Activated CD4-positive, alpha-beta T cell treated with anti-CD3 and anti-CD28 coated beads, Interleukin-2, amount 50 U/mL, for 48 hours (primary cell): ENCODE measurements at places on chromosomes 16 and 17.

DNA sequence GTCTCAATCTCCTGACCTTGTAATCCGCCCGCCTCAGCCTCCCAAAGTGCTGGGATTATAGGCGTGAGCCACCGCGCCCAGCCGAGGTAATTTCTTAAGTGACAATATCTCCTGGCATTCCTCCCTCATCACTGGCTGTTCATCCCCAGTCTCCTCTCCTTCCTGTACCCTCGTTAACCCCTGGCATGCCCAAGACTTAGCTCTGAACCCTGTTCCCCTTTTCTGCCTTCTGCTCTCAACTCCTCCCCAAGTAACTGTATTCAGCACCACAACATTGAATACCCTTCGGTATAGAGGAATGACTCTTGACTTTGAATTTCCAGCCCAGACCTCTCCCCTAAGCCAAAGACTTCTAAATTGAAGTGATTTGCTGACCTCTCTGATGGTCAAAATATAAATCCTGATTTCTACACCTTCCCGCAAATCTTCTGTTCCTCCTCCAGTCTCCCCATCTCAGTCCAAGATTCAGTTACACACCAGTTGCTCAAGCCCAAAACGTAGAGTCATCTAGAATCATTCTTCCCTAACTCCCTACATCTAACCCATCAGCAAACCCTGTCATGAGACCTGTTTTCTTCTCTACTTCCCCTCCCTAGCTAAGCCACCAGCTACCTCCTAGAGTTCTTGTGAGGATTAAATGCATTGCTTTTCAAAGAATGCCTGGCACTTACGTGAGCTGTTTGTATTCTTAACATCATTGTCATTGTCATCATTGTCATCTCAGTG is 14.8 kb downstream of the PMP22 start:
- no peak for DNase-seq

DNA sequence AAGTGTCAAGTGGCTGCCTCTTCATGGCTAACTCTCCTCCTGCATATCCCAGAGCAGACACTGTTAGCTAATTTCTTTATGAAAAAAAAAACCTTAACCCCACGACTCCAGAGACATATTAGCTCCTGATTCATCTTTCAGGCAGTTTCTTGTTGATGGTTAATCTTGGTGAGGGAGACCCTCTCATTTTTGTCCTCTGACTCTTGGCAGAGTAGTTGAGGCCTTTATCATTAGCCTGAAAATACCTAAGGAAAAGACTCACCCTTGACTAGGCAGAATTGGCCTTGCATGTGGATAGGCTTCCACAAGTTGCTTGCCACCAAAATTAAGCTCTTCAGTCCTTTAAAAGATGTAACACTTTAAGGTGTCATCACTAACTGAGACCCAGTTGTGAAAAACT is 4.0 kb downstream of the CRYBA1 start:
- DNase-seq, result no peak

DNA sequence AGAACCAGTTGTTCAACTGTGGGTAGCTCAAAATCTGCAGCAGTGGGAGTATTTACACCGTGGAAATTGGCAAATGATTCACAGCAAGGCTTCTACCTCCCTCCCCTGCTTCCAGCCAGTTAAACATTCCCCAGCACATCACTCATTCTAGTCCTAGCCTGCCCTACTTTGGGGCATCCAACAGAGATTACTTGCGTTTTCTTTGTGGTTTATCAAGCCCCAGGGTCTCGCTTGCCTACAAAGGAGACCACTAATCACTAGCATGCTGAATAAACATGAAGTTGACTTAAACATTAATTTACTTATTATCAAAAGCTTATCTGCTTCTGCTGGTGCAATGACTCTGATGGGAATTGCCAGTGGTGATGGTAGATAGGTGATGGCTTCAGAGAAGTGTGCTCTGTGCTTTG is 94.5 kb downstream of the MARF1 start:
- DNase-seq, result no peak

GRCh38 chr16:53282975-53283946 is 151.0 kb upstream of the RBL2 start:
- no peak for DNase-seq

DNA sequence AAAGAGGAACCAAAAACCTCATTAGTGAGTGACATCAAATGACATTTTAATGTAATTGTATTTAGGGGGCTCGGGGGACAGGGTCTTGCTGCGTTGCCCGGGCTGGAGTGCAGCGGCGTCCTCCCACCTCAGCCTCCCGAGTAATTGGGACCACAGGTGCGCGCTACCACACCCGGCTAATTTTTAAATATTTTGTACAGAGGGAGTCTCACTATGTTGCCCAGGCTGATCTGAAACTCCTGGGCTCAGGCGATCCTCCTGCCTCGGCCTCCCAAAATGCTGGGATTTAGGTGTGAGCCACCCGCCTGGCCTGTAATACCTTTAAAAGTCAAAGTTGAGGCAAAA is 581 bp downstream of the SNRNP25 start:
- no peak for DNase-seq

DNA sequence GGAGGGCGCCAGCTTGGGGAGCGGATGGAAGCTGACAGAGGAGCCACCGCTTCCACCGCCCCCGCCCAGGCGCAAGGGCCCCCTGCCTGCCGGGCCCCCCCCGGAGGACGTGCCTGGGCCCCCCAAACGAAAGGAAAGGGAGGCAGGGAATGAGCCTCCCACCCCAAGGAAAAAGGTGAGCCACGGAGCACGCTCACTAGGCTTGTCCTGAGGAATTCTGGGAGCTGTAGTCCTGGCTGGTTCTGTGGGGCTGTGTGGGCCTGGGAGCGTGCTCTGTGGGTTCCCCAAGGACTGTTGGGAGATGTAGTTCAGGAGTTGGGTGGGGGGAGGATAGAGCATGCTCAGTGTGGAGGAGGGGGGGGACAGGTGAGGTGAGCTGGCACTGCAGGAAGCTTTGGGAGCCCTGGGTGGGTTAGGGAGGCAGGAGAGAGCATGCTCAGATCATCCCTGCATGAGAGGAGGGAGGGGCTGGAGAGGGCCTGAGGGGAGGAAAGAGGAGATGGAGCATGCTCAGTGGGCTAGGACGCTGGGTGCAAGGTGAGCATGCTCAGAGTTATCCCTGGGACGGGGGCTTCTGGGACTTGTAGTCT is 4.5 kb downstream of the FBXL19 start:
- DNase-seq, result peak; percentile 50

DNA sequence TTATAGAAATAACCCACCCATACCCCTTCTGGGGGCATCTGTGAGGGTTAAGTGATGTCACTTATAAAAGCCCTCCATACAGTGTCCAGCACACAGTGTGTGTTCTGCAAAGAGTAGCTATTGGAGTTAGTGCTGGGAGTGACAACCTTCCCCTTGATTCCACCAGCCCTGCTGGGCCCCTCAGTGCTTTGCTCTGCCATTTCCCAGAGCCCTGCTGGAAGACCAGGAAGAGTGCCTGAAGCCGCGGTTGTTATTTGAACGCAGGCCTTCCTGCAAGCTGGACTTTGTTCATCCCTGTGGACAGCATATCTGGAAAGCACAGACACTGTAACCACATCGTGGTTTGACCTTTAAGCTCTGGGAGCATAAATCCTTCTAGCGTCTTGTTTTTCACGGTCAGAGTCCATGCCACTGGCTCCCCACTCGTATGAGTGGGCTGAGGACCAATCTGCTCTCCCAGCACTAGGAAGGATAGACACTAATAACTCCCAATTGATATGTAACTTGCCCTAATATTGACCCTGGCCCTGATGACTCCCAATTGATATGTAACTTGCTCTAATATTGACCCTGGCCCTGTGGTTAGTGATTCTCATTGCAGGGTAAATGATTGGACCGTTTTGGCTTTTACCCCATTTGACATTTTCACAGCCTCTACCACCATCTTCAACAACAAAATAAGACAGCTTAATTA is 297.1 kb upstream of the MAF start:
- no peak for DNase-seq

DNA sequence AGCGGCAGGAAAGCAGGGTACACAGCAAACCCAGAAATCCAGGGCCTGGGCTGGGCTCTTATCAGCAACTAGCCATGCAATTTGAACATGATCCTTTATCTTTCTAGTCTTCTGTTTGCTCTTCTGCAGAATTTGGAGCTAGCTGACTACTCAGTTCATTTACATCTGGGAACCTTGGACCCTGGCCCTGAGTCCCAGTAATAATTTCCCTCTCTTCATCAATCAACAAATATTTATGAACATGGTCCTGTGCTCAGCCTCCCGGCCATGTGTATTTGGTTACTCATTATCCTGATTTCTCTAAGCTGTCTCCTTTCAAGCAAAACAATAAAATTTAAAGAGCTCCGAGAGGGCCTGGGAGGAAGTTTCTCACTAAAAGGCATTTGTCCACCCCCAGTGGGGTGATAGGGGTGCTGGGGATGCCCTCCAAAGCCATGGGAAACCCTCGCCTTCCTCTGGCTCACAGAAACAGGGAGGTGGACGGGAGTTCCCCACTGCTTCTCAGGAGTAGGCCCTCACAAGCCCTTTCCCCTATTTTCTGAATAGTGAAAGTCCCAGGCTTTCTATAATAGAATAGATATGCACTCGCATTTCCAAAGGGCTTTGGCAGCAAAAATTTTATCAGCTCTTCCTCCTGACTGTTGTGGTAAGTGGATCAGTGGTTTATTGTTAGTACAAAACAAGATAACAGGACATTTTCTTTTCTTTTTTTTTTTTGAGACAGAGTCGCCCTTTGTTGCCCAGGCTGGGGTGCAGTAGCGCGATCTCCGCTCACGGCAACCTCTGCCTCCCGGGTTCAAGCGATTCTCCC is 6.9 kb upstream of the WDR59 start:
- DNase-seq, result no peak

- no peak for DNase-seq
Measured at GRCh38 chr16:77679391-77679790, 42.9 kb upstream of the NUDT7 start.

GRCh38 chr16:67703626-67704025 is 15.5 kb downstream of the GFOD2 start:
- peak; percentile 10 for DNase-seq

DNA sequence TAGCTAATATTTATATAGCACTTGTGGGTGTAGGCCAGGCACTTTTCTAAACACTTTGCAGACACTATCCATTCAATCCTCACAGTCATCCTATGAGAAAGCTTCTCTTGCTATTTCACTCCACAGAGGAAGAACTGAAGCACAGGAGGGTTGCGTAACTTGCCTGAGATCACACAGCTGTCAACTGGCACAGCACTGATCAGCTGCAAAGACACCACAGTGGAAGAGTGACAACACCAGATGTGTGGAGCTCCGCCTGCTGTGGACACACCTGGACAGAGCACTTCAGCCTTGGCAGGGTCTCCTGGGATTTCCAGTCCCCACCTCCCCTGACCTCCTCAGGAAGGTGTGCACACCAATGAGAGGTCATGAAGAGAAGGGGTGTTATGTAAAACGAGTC is 13.3 kb upstream of the CNEP1R1 start:
- no peak for DNase-seq

- DNase-seq, result no peak
Measured at GRCh38 chr16:3595110-3595486, 16.3 kb downstream of the SLX4 start.

DNA sequence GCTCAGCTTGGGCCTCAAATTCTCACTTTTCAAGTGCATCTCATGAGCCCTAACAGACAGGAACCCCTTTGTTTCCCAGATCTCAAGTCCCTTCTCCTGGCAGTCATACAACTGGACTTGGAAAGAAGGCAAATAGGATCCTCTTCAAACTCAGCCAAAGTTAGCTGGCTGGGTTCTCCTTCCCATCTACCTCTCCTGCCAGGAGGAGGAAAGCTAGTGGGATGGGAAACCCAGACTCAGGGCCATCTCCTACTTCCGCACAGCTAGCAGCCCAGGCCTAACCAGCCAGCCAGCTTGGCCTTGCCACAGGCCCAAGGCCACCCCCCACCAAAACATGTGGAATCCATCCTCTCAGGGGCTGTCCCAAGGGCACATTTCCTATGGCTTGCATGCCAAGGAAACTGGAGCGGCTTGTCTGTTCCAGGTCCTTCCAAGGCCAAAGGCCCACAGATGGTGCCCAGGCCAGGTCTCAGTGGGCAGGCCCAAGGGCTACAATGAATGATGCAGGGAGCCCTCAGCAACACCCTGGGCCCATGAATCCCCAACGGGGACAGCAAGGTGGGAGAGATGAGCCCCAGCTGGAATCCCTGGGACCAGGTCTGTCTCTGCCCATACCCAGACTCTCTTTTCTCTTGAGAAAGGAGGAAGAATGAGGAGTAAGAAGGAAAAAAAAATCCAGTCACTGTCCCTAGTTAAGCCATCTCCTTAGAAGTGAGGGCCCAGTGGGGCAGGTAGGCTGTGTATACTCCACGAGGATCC is 1.7 kb downstream of the SMARCD2 start:
- no peak for DNase-seq

DNA sequence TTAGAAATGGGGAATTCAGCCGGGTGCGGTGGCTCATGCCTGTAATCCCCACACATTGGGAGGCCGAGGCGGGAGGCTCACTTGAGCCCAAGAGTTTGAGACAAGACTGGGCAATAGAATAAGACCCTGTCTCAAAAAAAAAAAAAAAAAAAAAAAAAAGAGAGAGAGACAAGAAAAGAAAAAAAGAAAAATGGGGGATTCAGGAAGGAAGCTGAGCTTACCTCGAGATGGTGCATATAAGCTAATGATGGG is 150.8 kb upstream of the RPH3AL start:
- no peak for DNase-seq
